ENCODE measurements at places on chromosomes 12 and 14.

GRCh38 chr14:60862283-60862682, 118.6 kb downstream of the TRMT5 start:
- H3K4me3 ChIP-seq: no peak overlapping the region
- H3K27me3 ChIP-seq: no peaks in the 10 kb centered on the region
- no peaks in the 10 kb centered on the region for H3K36me3 ChIP-seq
- DNase-seq: no peak
- no peak overlapping the region for H3K27ac ChIP-seq

GRCh38 chr12:109089683-109090082, 3.6 kb downstream of the ALKBH2 start:
- peaks cover 5% of the 10 kb centered on the region for H3K4me1 ChIP-seq
- no peak overlapping the region for H3K4me3 ChIP-seq
- no peak for DNase-seq
- H3K27ac ChIP-seq: no peak overlapping the region
- H3K27me3 ChIP-seq: no peaks in the 10 kb centered on the region

- no peaks in the 10 kb centered on the region for H3K4me1 ChIP-seq
- DNase-seq: no peak
- H3K36me3 ChIP-seq: no peaks in the 10 kb centered on the region
Observed at GRCh38 chr14:33534632-33535031, 416.2 kb downstream of the EGLN3 start.

GRCh38 chr12:1720494-1720893, 29.6 kb downstream of the ADIPOR2 start:
- no peak for DNase-seq
- H3K4me3 ChIP-seq: no peak overlapping the region
- H3K4me1 ChIP-seq: peaks cover 3% of the 10 kb centered on the region
- H3K27ac ChIP-seq: no peak overlapping the region
- no peaks in the 10 kb centered on the region for H3K36me3 ChIP-seq

DNA sequence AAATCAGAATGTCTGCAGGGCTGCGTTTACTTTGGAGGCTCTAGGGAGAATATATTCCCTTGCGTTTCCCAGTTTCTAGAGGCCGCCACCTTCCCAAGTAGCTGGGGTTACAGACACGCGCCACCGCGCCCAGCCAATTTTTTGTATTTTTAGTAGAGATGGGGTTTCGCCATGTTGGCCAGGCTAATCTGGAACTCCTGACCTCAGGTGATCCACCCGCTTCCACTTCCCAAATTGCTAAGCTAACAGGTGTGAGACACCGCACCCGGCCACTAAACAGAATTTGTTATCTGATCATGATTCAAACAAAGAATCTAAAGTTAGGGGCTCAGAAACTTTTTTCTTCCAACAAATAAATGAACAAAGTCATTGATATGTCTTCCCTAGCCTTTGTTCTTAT, 114.6 kb downstream of the PPHLN1 start:
- H3K36me3 ChIP-seq: peaks cover 21% of the 10 kb centered on the region
- no peaks in the 10 kb centered on the region for H3K27me3 ChIP-seq
- H3K27ac ChIP-seq: no peak overlapping the region
- no peak for DNase-seq

DNA sequence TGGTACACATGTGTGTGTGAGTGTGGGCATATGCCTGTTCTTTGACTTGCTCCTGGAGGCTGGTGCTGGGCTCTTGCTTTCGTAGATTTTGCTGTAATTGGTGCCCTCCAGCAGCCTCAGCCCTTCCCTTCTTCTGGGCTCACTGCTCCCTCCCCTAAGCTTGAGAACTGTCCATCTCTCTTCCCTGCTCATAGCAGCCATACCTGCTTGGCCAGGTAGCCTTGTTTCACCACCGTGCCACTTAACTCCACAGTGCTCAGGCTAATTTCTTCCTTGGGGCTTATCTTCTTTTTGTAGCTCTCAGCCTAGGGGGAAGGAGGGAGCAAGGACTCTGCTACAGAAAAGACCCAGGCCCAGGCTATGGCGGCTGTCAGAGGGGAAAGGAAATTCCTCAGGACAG, 19.8 kb downstream of the PLEK2 start:
- no peak for DNase-seq
- H3K4me1 ChIP-seq: no peaks in the 10 kb centered on the region
- no peaks in the 10 kb centered on the region for H3K27me3 ChIP-seq
- H3K27ac ChIP-seq: no peak overlapping the region
- H3K36me3 ChIP-seq: no peaks in the 10 kb centered on the region
- no peak overlapping the region for H3K4me3 ChIP-seq

DNA sequence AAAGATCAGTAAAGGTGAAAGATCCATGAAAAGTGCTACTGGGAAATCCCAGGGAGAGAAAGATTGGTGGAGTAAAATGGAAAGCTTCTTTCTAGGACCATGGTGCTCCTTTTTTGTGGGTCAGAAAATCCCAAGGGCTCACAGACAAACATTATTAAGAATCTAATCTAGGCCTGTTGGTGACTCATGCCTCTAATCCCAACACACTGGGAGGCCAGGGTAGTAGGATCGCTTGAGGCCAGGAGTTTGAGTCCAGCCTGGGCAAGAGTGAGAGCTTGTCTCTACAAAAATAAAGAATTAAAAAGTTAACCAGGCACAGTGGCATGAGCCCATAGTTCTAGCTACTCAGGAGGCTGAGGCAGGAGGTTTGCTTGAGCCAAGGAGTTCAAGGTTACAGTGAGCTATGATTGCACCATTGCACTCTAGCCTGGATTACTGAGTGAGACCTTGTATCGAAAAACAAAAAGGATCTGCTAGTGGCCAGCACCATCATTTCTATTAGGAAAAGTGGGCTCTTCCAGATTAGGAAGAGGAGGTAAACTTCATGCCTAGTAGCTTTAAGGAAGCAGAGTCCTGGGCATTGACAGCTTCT, 43.0 kb downstream of the TXNRD1 start:
- H3K4me1 ChIP-seq: no peaks in the 10 kb centered on the region
- no peak overlapping the region for H3K27ac ChIP-seq
- H3K36me3 ChIP-seq: no peaks in the 10 kb centered on the region
- no peaks in the 10 kb centered on the region for H3K27me3 ChIP-seq
- no peak for DNase-seq

DNA sequence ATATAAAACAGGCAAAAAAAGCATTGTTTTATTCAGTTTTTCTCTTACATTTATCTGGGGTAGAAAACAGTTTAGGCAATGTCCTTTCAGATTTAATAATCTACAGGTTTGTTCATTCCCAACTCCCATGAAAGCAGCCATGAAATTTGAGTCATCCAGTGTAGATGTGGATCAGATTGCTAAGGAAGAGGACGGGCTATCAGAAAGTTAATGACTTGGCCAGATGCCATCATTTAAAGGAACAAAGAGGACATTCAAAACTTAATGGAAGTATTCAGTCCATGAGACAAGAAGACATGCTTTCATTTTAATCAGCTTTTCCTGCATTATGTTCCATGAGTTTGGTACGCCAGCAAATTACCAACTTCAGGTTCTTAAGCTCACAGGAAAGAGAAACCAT, 31.1 kb upstream of the POC1B start:
- H3K4me3 ChIP-seq: no peak overlapping the region
- H3K4me1 ChIP-seq: no peaks in the 10 kb centered on the region
- no peaks in the 10 kb centered on the region for H3K27me3 ChIP-seq
- no peaks in the 10 kb centered on the region for H3K36me3 ChIP-seq
- H3K27ac ChIP-seq: no peak overlapping the region
- no peak for DNase-seq

Measured in thoracic aorta (tissue), 2 donors.